ENCODE measurements at places on chromosomes 2 and 18. TPM values are rescaled to one million over a fixed set of nuclear protein-coding genes. Genes with fewer than 3 reads are reported as not detected.

The COQ10B gene
- 41.6 TPM for total RNA-seq

The NR4A2 gene
- 0.57 TPM for total RNA-seq

The GLI2 gene
- total RNA-seq = 14.0 TPM

The UXS1 gene
- 39.4 TPM for total RNA-seq

The CERKL gene
- 0.14 TPM for total RNA-seq

The BCL11A gene
- total RNA-seq = 1.6 TPM

The UGT1A10 gene
- total RNA-seq = 0.22 TPM
